Activated CD8-positive, alpha-beta memory T cell treated with anti-CD3 and anti-CD28 coated beads for 1 hour (primary cell): ENCODE measurements at places on chromosomes 3 and 15.

DNA sequence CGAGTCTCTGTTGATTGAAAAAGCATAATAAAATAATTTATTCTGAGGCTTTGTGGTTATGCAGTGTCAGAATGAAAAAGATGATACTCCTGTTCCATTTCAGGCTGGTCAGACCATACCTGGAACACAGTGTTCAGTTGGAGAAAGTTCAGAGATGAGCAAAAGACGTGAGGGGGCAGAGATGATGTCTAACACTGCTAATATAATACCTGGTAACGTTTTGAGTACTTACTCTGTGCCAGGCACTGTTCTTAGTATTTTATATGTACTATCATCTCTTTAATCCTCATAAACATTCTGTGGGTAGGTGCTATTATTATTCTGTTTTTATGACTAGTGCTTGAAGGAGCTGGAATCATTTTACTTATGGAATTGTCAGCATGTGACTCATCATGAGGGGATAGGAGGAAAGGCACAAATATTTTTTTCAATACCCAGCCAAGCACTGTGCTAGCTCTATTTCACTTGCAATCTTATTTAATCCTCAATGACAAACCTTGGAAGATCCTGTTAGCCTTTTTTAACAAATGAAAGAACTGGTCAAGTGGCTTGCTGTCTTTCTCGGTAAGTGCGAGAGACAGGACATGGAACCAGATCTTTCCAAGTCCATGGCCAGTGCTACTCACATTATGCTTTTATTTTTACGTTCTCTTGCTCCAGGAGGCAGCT lies 31.8 kb downstream of the IQGAP1 start:
- DNase-seq = no peak

DNA sequence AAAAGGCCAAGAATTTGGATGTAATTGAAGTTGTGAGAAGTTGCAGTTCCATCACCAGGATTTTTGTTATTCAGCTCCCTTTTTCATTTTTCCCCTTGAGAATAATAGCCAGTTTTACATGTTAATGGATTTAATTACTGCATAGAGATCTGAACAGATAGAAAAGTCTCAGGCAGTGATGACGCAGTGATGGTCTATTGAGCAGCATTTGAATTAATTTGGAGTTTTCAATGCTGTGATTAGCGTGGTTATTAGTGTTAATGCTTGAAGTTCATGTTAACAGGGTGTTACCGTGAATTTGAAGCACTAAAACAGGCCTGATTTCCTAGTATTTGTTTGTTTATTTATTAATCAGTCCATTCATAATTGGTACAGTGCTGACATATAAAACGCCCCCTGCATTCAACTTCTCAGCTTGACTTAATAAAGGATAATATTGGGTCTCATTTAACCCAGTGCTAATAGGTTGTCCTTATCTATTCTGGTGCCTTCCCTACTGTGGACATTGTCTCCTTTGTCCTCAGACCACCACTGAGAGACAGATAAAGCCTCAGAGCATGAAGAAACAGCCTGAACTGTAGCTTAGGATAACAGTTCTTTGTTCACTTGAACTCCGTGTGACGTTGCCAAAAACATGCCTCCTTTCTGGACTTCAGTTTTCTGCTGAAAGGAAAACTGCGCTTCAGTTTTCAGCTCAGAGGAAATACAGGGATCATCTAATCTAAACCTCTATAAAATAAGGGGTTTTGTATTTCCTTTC lies 82.4 kb downstream of the RTP4 start:
- DNase-seq = no peak

GRCh38 chr15:67180514-67181191 lies 73.8 kb downstream of the AAGAB start:
- DNase-seq = no peak

GRCh38 chr15:67968564-67968963 lies 85.6 kb upstream of the PIAS1 start:
- DNase-seq = no peak

GRCh38 chr15:101559952-101560351 lies 70.4 kb upstream of the PCSK6 start:
- no peak for DNase-seq
